ENCODE measurements at places on chromosomes 12 and 14.

DNA sequence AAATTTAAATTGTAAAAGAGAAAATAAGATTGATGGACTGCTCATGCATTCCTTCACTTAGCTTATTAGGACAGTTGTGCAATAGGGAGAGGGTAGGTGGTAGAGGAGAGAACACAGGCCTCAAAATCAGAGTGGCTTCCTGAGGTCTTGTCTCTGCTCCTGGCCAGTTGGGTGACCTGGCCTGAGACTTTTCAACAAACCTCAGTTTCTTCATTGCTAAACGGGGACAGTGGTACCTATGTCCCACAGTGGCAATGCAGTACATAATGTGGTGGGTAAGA lies 2.6 kb downstream of the MAP3K12 start:
- DNase-seq = no peak

- DNase-seq = no peak
Observed at GRCh38 chr12:41407232-41407799, 219.2 kb downstream of the PDZRN4 start.

DNA sequence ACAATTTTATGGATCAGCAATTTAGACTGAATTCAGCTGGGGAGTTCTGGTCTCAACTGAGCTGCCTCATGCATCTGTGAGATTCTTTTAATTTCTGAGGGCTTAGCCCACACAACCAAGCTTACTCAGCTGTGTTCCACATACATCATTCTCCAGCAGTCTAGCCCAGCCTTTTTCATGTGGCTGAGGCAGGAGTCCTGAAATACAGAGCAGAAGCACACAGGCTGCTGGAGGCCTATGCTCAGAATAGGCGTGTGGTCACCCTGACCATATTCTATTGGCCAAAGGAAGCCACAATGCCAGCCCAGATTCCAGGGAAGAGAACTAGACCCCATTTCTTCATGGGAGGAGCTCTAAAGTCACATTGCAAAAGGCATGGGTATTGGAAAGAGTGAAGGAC lies 72.3 kb upstream of the DHRS4 start:
- no peak for DNase-seq

DNA sequence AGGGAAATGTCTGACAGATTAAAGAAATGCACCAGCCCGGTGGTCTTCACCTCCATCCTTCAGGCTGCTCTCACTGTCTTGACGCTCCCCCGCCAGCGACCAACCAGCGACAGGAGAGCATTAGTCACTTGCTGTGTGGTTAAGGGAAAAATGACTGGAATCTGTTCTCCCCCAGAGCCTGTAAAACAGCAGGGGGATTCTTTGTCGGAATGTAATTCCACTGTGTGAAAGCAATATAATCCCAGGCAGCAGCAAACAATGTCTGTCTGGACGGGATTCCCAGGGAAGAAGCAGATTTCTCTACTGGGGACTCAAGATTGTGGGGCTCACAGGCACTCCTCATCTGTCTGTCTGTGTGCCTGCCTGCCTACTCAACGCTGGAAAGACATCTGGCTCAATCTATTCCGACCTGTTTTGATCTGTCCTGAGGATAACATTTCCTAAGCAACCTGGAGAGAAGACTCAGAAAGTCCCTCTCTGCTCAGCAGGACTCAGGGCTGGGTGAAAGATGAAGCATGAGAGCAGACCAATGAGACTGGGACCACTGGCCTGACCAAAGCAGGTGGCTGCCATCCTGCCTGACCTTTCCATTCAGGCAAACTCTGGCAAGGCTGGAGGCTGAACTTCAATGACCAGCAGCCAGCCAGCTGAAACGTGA lies 54.6 kb downstream of the NUAK1 start:
- DNase-seq = no peak

DNA sequence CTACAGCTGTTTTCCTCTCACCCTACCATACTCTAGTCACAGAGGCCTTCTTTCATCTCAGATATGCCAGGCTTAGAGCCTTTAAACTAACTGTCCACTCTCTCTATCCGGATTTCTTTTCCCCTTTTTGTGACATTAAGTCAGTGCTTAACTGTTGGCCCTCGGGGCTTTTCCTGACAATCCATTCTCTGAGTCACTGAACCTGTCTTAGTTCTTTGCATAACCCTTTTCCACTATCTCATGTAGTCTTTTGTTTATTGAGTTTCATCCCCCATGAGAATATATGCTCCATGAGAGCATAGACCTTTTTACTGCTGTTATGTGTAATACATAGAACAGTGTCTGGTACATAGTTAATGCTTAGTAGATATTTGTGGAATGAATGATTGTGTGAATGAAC lies 68.7 kb downstream of the PLEKHA5 start:
- no peak for DNase-seq

DNA sequence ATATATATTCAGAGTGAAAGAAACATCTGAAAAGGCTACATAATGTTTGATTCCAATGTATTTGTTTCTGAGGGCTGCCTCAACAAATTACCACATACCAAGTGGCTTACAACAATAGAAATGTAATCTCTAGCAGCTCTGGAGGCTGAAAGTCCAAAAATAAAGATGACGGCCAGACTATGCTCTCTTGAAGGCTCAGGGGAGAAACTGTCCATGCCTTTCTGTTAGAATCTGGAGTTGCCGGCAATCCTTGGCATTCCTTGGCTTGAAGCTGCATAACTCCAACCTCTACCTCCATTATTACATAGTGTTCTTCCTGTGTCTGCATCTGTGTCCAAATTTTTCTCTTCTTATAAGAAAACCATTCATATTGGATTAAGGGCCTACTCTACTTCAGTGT lies 68.1 kb upstream of the PLEKHG7 start:
- DNase-seq = no peak

DNA sequence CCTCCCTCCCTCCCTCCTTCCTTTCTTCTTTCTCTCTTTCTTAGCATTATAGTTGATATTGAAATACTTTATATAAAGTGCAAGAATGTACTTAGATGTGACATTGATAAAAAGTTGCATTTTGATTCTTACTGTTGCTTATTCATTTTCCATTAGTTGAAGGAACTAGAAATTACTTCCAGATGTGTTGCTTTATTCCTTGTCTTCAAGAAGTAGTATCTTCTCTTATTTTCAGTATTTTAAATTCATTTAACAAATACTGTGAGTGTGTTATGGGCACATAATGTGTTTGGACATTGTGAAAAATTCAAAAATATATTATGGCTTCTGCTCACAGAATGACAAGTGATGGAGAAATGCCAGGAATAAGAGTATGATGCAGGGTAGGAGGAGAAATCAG lies 45.6 kb downstream of the TRMT5 start:
- no peak for DNase-seq

DNA sequence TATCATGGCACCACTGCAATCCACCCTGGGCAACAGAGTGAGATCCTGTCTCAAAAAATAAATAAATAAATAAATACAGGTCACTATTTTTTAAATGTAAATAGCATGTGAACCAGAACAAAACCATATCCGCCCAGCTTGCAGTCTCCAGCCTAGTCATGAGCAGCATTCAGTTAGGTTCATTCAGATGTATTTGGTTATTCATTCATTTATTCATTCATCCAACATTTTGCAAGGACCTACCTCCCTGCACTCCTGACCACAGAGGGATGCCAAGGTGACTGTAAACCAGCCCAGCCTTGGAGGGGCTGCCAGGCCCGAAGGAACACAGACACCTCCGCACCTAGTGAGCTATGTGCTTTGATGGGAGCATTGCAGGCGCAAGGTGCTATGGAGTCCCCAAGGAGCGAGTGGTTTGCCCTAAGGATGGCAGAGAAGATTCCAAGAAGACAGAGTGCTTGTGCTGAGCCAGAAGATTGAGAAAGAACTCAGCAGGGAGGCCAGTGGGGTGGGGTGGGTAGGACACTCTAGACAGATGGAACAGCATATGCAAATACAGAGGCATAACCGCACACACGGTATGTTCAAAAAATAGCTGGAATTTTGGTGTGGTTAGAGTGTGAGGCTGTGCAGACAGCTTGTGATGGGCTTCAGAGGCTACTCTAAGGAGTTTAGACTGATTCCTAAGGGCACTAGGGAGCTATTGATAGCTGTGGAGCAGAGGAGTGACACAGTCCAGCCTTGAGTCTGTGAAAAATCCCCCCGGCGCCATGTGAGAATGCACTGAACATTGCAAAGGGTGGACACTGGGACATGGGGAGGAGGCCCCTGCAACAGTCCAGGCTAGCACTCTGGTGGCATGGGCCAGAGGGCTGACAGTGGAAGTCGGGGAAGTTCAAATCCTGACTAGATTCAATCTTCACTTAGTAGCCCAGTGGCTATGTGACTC lies 11.7 kb downstream of the DTX1 start:
- DNase-seq = no peak

Data from stimulated activated CD8-positive, alpha-beta memory T cell treated with anti-CD3 and anti-CD28 coated beads, Interleukin-4, amount 100 ng/mL, for 4 hours (primary cell).